ENCODE measurements at places on chromosomes 2 and 18.
A peak's percentile ranks its signal among the peaks of the same experiment; 100 is the strongest.

DNA sequence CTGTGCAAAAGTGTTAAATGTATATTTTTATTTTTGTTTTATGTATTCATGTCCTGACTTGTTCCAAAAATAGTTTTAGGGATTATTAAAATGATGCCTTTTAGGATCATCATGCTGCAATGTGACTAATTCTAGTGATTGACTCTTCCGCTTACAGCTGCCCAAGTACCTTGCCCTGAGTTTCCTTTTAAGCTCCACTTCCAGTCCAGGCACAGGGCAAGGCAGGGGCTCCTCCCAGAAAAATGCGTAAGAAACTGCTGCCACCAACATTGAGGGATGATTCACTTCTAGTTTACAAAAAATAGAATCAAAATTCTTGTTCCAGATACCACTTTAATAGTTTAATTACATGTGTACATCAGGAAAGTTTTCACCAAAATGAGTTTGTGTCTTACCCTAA lies 116.4 kb downstream of the IRS1 start:
- no peak for DNase-seq

DNA sequence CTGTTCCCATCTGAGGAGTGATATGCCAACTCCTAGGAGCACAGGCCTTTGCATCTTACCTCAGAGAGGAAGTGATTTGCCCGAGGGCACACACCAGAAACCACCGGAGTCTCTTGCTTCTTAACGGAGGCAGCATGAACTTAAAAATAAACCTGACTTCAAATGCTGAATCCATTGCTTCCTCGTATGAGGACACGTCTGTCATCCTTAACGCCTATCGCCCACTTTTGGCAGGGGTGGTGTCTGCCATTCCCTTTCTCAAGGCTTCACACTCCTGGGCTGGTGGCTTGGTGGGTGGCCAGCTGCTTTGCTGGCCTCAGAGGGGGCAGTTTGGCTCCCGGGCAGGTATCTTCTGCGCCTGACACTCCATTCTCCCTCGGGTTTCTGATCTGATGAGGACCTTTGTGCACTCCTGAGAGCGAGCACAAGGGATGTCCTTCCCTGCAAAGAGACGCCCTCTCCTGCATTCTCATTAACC lies 1.1 kb upstream of the PREB start:
- DNase-seq, result no peak

GRCh38 chr2:134897932-134898331 lies 20.7 kb upstream of the CCNT2 start:
- DNase-seq, result no peak

DNA sequence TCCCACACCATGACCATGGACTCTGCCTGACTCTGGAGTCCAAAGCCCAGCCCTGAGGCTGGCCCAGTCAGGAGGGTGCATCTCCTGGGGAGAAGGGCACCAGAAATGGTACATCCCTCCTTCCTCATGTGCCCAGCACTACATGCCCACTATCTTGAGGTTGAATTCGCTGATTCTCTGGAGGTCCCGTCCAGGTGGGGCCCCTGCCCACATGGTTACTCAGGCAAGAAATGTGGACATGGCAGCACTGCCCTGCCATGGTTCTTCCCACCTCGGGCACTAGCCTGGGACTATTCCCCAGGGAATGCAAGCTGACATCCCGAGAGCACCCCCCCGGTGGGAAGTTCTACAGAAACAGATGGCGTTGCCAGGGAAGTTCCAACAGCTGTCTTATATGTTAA lies 15.3 kb upstream of the HES6 start:
- peak; percentile 20 for DNase-seq

DNA sequence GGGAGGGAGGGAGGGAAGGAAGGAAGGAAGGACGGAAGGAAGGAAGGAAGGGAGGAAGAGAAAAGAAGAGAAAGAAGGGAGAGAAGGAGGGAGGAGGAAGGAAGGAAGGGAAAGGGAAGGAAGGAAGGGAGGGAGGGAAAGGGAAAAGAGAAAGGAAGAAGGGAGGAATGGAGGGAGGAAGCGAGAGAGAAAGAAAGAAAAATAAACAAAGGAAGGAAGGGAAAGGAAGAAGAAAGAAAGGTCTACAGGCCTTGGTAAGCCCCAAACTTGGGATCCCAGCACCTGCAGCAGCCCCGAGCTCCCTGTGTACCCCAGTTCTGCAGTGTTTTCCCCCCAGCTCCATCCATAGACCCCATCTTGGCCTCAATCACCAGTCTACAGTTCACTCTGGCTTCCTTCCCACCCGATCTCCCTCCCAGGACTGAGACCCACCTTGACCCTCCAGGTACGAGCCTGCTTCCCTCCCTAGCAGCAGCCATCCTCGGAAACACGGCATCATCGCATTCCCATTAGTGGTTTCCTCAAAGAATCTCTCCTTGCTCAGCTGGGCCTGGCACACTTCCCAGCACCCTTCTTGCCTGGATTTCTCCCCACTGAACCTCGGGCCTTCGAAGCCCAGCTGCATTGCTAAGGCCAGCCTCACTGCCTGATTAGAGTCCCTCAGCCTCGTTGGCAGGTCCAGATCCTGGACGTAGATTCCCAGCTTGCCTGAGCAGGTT lies 46.1 kb upstream of the SH3BP4 start:
- DNase-seq, result no peak

- no peak for DNase-seq
These were observed 8.6 kb upstream of the RNF152 start for GRCh38 chr18:61901323-61901986.

GRCh38 chr2:169038338-169038757 lies 7.2 kb upstream of the ABCB11 start:
- DNase-seq, result no peak

- DNase-seq, result no peak
These were observed 93.0 kb upstream of the SMAD2 start for GRCh38 chr18:48023334-48024008.

- DNase-seq, result no peak
These were observed 894.5 kb upstream of the POU3F3 start for GRCh38 chr2:103959174-103960128.

DNA sequence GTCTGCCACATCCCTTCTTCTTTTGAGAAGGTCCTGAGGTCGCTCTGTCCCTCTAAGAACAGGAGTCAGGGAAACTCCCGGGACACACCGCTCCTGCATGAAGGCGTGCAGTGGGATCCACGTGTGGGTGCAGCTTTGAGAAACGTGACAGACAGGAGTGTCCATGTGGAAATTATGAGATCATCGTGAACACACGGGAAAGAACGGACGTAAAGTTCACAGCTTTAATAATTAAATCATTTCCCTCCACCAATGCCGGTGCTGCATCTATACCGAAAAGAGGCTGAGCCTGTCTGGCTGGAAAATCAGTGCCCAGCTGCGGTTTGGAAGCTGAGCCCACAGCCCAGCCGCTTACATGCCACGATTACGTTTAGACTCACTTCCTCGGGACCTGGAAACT lies 372.4 kb upstream of the SALL3 start:
- no peak for DNase-seq

- DNase-seq, result no peak
These were observed 53.8 kb upstream of the SPTBN1 start for GRCh38 chr2:54402350-54402749.

DNA sequence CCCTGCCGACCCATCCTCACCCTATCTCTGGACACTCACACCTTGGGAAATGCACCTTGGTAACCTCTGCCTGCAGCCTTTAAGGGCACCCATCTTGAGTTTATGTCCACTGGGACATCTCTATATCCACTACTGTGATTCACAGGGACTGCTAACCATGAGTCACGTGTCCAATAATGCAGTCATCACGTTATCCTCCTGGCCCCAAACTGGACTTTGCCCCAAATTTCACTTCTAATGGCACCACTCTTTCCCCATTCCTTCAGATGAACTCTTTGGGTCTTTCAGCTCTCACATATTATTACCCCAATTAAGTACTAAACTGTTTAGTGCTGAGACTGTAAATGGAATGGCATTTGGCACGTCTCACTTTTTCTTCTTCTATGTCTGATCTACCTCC lies 71.2 kb upstream of the TMEM200C start:
- DNase-seq, result no peak

DNA sequence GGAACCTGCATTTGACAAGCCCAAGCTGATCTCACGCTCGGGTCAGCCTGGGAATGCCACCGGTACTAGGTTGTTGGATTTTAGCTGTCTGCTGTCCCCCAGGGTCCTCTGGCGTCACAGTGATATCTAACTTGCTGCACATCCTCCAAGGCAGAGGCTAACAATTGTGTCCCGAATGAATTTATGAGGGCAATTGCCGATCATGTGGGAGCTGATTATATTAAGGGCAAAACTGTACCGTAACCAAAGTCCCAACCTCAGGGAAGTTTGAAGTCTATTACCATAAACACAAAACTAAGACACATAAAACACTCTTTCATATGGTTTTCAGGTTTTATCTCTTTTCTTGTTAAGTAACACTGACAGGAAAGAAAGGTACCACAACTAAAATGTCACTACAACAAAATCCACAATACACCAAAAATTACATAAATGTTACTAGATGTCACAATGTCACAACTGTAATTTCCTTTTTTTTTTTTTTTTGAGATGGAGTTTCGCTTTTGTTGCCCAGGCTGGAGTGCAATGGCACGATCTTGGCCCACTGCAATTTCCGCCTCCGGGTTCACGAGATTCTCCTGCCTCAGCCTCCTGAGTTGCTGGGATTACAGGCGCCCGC lies 6.7 kb downstream of the UXS1 start:
- DNase-seq, result no peak

DNA sequence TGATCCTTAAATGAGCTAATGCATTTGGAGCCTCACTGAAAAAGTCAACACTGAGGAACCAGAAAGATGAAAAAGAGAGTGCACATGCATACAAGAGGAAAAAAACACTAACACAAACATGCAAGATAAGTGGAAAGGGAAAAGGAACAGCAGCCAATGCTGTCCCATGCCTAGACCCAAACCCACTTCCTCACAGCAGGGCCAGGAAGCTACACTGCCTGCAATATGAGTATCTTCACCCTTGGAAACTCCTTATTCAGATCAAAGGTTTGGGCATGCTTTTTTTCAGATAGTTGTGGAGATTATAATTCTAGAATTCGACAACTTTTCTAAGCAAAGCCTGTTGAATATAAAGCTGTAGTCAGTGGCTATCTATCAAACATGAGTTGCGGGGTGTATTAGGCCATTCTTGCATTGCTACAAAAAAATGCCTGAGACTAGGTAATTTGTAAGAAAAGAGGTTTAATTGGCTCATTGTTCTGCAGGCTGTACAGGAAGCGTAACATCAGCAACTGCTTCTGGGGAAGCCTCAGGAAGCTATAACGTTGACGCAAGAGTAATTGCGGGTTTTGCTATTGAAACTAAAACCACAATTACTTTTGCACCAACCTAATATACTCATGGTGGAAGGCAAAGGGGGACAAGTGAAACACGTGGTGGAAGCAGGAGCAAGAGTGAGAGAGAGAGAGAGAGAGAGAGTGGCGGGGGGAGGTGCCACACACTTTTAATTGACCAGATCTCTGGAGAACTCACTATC lies 138.2 kb downstream of the MBD2 start:
- DNase-seq, result no peak

- DNase-seq, result no peak
These were observed 1.2 kb downstream of the ABHD3 start for GRCh38 chr18:21703241-21703820.

DNA sequence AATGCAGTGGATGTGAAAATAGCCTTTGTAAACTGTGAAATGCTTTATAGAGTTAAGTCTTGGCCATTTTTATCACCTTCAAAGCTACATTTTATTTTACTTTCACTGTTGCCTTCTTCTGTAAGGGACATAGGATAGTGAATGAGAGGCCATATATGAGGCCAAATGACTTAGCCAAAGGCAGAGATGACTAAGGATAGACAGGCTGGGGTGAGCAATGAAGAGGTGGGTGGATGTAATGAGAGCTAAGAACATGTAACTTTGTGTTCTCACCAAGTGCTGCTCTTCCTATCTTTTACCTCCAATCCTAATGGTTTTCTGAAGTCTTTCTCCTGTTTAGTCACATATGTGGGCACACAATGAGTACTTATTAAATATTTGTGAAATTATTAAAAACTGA lies 101.9 kb downstream of the MBD5 start:
- DNase-seq, result no peak

DNA sequence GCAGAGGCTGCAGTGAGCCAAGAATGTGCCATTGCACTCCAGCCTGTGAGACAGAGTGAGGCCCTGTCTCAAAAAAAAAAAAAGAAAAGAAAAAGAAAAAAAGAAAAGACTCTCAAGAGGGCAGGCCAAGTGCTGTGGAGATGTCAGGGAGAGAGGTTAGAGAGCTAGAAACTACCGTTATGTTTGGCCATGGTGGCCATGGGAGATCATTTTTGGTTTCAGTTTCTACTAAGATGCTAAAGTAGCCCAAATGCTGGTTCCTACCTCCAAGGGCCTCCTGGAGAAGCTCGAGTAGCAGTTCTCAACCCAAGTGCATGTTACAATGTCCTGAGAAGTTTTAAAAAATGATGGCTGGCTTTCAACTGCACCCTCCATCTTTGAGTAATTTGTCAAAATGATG lies 47.4 kb upstream of the TCF4 start:
- DNase-seq, result no peak

DNA sequence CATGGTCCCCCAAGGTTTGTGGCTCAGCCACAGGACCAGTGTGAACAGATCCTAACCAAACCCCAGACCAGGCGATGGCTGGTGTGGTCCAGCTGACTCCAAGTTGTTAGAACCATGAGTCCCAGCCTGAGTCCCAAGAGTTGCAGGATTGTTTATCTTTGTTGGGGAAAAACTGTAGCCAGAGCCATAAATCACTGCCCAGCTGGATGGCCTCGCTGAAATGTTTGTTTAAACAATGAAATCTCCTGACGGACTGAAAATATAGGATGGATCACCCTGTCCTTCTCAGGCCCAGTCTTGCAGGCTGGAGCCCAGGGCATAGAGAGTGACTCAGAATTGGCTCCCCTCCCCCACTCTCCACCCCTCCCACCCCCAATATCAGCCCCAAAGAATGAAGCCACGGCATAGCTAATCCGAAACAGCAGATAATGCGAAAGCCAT lies 36.4 kb downstream of the PKDCC start:
- DNase-seq, result no peak

DNA sequence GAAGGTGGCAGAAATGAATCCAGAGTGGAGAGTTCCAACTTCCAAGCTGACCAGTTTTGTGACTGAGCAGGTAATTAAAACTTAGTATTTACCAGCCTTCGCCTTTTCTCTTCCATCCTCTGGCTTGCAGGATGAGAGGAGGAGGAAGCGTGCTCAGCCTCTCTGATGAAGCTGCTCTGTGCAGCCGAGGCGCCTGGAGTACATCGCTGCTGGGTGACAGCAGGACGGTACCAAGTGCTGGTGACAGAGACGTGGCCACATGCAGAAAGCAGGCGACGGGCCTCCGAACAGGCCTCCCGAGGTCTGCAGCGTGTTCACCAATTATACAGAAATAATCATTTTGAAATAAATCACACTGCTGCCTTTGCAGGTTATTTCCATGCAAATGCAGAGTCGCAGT lies 95.0 kb downstream of the MBP start:
- no peak for DNase-seq

All from aorta (tissue), 5 donors.